ENCODE measurements at places on chromosomes 3 and 15. TPM values are rescaled to one million over a fixed set of nuclear protein-coding genes. Genes with fewer than 3 reads are reported as not detected.

The CRYBG3 gene
- total RNA-seq: 16.4 TPM

The ATRIP gene
- total RNA-seq: 4.9 TPM

The TMEM212 gene
- total RNA-seq: not detected

The ATR gene
- total RNA-seq: 38.4 TPM

The REC114 gene
- not detected for total RNA-seq

The KBTBD13 gene
- total RNA-seq: not detected

The CLEC3B gene
- total RNA-seq: not detected

The LDHAL6B gene
- total RNA-seq: not detected

The CHST13 gene
- not detected for total RNA-seq

The ATP8B4 gene
- 0.89 TPM for total RNA-seq

The ISLR gene
- total RNA-seq: not detected
